ENCODE measurements at places on chromosomes 7 and 10.

GRCh38 chr7:105448181-105448580, 59.5 kb upstream of the SRPK2 start:
- no peak for DNase-seq

DNA sequence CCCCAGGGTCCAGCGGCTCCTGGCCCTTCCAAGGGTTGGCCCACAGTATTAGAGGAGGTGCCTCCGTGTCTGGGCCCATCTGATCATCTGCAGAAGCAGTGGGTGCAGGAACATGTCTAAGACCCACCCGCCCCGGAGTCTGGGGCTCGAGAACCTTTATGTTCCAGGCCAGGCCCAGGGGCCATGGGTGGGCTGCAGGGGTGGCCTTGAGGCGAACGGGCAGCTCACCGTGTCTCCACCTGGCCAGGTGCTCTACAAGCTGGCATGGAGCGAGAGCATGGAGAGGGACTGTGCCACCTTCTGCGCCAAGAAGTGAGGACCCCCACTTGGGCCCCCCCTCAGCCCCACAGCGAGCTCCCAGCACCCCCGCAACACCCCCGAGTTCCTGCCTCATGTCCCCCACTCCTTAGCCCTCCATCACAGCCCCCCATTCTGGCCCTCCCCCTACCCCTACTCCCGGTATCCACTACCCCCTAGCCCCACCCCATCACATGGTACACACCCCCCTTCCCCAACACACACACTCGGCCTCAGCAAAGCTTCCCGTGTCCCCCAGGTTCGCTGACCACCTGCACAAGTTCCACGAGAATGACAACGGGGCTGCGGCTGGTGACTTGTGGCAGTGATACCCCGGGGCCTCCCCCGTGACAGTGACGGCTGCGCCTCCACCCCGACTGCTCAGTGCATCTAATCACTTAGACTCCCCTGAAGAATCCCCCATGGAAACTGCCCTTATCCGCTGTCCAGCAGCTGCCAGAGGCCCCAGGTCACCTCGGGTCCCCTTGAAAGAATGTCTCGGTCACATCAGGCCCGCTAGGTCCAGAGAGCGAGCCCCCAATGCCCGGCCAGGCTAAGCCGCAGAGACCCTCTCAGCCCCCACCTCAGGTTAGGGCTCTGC, 4.0 kb upstream of the SH2B2 start:
- DNase-seq, result no peak

GRCh38 chr7:47677664-47678063, 95.8 kb upstream of the TNS3 start:
- no peak for DNase-seq

- no peak for DNase-seq
Measured at GRCh38 chr7:27224983-27225934, 17.3 kb upstream of the EVX1 start.

DNA sequence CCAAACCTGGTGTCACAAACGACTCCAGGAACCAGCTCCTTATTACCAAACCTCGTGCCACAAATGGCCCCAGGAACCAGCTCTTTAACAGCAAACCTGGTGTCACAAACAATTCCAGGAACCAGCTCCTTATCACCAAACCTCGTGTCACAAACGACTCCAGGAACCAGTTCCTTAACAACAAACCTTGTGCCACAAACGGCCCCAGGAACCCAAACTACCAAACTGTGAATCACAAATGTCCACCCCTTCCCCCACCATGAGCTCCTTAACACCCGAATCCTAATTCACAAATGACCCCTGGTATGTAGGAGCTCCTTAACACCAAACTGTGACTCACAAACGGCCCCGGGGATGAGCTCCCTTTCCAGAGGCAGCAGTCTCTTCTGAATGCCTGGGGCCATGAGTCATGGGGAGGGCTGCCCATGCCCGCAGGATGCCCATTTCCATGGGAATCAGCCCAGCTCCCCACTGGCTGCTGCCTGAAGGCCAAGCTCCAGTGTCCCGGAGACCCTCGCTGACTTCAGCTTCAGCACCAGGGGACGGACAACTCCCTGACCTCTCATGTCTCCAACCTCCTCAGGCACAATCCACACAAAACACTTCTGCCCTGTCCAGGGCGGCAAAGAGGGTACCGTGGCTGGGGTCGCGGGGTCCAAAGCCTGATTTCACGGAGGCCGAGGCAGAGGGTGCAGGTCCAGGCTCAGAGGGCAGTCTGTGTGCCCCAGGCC, 213.1 kb downstream of the ELFN1 start:
- DNase-seq, result no peak

DNA sequence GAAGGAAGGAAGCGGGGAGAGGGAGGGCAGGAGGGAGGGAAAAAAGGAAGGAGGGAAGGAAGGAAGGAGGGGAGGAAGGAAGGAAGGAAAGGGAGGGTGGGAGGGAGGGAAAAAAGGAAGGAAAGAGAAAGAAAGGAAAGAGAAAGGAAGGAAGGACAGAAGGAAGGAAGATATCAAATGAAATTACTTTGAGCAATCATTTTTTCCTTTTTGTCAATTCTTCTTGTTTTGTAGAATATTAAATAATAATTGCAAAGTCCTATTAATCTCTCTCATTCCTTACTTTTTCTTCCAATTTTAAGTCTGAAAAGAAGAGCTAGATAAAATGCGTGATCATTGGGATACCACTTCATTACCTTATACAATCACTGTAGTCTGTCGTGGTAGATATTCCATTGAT, 117.5 kb downstream of the PLXDC2 start:
- DNase-seq, result no peak

GRCh38 chr7:561631-562373, 42.2 kb upstream of the PDGFA start:
- DNase-seq, result no peak

- DNase-seq, result no peak
Measured at GRCh38 chr10:123665491-123666286, 466 bp upstream of the GPR26 start.

- DNase-seq, result no peak
Measured at GRCh38 chr10:126634347-126634746, 36.1 kb downstream of the C10orf90 start.

- no peak for DNase-seq
Measured at GRCh38 chr10:95793401-95794045, 37.6 kb downstream of the ENTPD1 start.

DNA sequence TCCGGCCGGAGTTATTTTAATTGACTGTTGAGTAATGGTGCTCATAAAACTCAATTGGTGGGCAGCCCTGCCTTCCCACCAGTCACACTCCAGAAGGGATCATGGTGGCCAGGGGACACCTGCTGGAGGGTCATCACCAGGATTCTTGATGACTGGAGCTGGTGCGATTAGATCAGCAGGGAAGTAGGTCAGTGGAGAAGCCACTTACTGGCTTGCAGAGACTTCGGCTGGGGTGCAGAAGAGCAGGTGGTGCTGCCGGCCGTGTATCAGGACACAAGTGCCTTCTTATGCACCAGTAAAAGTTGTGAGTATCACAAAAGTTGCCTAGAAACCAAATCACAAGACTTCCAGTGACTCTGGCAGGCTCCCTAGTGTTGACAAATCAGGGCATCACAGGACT, 82.6 kb upstream of the CHCHD3 start:
- no peak for DNase-seq
